ENCODE measurements at places on chromosomes 11 and 22.

GRCh38 chr22:19599626-19600243 is 75.5 kb upstream of the CLDN5 start:
- no peak for DNase-seq

DNA sequence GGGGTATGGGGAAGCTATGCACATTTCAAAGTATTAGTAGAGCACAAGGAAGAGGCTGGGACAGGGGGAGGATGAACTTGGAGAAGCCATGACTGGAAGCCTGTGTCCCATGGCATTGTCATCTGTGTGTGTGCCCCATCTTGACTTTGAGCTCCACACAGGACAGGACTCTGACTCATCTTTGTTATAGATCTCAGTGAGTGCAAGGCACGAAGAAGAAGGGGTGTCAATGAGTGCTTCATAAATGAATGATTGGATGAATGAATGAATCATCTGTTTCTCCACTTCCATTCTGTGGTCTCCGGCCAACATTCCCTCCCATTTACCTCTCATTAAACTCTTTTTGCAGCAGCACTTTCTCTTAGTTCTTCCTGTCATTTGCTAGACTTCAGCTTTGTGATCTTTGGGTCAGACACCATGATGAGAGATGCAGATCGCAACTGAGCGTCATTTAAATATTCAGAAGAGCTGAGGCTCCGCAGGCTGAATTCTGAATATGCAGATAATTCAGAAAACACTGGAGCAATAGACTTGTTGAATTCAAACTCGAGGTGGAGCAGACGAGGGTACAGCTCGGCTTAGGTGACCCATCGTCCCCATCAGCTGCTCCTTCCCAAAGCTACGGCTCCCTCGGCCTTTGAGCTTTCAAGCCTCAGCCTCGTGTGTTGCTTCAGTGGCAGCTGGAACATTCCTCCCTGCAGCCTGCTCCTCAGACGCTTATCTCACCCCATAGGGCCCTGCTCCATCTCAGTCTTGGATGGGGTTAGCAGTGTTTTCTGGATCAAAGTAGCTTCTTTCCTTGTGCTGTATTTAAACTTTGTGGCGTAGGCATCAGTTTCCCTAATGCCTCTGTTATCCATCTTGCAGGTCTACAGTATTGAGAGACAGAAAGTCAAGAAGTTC is 30.8 kb downstream of the APOL3 start:
- DNase-seq = no peak

- no peak for DNase-seq
Observed at GRCh38 chr11:92852946-92853345, 116.5 kb upstream of the MTNR1B start.

DNA sequence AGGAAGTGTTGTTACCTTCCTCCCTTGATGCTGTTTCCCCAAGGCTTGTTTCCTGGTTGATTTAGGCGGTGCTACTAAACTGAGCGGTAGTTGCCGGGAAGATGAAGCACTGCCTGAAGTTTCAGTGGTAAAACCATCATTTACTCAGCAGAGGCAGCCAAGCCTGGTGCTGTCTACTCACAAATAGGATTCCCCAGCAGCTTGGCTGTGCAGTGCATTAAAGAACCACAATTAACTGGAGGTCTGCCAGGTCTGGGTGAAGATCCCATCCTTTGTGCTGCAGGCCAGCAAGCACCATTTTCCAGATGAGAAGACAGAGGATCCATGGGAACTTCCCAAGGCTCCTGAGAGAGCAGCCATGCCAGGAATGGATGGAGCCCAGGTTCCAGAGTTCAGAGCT is 231.9 kb upstream of the E2F8 start:
- DNase-seq = no peak

DNA sequence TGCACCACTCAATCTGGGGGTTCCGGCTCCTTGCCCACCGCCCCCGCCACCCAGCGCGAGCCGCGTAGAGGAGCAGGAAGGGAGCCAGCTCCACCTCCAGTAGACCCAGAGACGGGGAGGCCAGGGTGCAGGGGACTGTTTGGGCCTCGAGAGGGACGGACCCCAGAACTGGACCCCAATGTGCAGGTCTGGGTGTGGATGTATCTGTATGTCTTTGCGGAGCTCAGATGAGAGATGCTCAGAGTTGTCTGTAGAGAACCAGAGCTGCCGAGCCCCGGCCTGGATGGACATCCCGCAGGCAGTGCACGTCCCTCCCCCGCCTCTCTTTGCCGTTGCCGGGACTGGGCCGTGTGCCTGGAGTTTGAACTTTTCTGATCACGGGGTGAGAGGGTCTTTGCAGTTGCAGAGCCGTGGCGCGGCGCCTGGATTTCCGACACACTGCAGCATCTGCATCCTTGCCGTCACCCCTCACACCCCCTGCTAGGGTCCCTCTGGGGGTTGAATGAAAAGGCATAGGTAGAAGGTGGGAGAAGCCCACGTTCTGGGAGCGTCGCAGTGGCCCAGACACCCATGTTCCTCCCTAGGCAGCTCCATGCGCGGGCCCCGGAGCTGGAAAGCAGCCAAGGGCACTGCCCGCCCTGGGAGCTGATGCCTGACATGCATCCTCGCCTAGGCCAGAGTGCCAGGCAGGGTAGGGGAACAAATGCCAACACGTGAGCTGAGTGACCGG is 105.2 kb downstream of the KCNQ1 start:
- DNase-seq = no peak

- DNase-seq = peak; percentile 81
Observed at GRCh38 chr11:12175694-12176241, 65.4 kb downstream of the MICAL2 start.

- DNase-seq = no peak
Observed at GRCh38 chr22:49491726-49492125, 335.9 kb downstream of the BRD1 start.

- DNase-seq = no peak
Observed at GRCh38 chr22:27240298-27241075, 561.1 kb downstream of the MN1 start.

DNA sequence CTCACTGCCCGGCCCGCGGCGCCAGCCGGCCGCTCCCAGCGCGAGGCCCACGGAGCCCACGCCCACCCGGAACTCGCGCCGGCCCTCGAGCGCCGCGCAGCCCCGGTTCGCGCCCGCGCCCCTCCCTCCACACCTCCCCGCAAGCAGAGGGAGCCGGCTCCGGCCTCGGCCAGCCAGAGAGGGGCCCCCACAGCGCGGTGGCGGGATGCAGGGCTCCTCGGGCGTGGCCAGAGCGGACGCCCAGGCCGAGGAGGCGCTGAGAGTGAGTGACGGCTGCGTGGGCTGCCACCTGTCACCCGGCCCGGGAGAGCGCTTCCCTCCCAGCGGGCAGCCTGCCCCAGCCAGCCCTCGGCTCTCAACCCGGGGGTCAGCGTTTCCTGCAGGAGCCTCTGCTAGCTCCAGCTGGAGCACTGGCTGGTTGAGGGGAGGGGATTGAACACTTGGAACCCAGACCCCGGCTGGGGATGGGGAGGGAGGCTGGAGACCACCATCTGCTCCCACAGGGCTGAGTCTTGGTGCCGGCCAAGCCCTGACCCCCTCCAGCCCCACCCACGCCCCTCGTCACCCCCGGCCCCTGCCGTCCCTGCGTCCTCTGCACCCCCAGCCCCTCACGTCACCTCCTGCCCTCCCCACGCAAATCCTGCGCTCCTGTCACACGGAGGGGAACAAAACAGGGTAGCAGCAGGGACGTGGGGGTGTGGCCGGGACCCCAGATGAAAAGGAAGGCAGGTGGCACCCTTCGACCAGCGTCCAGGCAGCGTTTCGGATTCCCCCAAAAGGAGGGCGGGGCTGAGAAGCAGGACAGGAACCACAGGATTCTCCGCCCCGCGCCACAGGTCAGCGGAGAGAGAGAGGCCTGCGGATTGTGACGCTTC is 157.0 kb downstream of the BRD1 start:
- no peak for DNase-seq

DNA sequence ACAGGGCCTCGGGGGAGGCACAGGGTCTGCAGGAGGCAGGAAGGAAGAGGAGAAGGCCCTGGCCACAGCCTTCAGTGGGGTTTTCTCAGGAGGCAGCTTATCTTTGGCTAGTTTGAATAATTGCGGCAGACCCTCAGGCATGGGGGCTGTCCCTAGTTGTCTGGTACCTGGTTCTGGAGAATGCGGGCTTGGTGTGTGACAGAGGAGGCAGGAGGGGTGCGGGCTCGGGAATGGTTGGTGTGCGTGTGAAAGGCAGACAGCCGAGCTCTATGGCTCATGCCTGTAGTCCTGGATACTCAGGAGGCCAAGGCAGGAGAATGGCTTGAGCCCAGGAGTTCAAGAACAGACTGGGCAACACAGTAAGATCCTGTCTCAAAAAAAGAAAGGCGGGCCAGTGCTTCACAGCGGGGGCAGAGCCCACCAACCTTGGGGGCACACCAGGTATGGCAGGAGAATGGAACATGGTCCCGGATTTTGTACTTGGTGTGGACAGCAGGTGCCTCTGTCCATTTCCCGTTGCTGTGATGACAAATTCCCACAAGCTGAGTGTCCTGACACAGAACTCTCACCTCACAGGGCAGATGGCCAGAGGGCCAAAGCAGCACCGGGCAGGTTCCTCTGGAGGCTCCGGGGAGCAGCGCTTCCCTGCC is 640.6 kb downstream of the TBC1D22A start:
- DNase-seq = no peak
